ENCODE measurements at places on chromosomes 12 and 14.

GRCh38 chr12:113246478-113247122 lies 25.3 kb downstream of the TPCN1 start:
- DNase-seq = no peak

DNA sequence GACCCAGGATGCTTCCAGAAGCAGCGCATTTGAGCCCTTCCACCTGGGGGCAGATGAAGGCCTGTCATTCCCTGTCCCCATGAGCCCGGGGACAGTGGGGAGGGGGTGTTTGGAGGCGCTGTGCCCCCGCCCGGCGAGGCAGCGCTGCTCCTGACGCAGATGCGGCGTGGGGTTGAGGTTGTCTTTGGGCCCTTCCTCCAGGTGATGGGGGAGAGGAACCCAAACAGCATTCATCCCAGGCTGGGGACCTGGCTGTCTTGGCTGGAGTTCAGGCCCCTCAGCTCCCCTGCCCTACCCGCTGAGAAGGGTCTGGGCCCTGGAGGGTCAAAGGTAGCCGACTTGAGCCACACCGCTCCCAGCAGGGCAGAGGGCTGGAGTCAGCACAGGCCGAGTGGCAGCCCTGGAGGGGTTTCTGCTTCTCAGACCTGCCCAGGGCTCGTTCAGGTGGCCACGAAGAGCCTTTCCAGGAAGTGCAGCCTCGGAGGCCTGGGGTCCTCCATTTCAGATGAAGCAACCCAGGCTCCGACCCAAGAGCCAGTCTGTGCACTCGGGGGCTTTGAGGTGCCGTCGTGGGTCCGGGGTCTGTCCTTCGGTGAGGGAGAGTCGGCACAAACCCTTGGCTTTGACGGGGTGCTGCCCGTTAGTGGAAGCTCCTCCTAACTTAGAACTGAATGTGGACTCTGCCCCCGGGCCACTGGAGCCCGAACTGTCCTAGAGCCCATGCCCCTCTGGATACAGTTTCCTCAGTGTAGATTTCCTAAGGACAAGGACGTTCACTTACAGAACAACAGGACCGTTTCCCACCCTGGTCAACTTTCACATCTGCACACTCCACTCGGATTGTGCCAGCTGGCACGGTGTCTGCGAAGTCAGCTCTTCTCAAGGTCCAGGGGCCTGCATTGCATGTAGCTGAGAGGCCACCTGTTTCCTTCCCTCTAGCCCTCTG lies 16.1 kb downstream of the ACADS start:
- no peak for DNase-seq

- no peak for DNase-seq
Measured at GRCh38 chr14:31510222-31510621, 22.4 kb upstream of the GPR33 start.

- DNase-seq = no peak
Measured at GRCh38 chr12:31279390-31279924, 46.5 kb downstream of the SINHCAF start.

GRCh38 chr12:102977945-102978706 lies 20.7 kb downstream of the ASCL1 start:
- no peak for DNase-seq

- DNase-seq = no peak
Measured at GRCh38 chr12:87382959-87383566, 646.1 kb downstream of the C12orf50 start.

DNA sequence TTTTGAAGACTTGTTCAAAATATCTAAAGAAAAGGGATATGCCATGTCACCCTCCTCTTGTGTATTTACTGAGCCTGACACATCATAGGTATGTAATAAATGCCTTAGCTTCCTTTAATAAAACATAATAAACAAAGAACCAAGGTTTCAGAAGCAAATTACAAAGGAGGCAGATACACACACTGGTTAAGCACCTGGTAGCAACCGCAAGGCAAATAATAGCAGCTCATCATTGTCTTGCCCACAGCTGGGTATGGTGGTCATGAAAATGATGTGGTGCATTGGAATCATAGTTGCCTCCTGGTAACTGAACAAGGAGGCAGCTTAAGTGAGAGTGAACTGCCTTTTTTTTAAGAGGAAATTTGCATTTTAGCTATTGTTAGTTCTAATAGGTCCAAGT lies 39.0 kb downstream of the PAX9 start:
- no peak for DNase-seq

DNA sequence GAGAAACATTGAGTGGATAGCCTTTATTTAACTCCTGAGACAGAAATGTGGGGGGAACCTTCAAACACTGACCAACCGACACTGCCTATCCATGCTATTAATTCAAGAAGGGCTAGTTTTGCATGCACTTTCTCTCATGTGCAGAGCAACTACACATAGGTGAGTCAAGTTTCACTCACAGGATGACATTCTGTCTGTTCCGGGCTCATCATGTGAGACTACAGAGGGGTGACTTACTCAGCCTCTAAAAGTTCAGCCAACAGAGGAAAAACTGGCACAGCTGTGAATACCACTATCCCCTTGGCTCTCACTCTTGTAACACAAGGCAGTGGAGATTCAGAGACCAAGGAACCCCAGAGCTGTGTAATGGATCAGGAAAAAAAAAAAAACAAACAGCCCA lies 13.3 kb downstream of the BEST3 start:
- no peak for DNase-seq

DNA sequence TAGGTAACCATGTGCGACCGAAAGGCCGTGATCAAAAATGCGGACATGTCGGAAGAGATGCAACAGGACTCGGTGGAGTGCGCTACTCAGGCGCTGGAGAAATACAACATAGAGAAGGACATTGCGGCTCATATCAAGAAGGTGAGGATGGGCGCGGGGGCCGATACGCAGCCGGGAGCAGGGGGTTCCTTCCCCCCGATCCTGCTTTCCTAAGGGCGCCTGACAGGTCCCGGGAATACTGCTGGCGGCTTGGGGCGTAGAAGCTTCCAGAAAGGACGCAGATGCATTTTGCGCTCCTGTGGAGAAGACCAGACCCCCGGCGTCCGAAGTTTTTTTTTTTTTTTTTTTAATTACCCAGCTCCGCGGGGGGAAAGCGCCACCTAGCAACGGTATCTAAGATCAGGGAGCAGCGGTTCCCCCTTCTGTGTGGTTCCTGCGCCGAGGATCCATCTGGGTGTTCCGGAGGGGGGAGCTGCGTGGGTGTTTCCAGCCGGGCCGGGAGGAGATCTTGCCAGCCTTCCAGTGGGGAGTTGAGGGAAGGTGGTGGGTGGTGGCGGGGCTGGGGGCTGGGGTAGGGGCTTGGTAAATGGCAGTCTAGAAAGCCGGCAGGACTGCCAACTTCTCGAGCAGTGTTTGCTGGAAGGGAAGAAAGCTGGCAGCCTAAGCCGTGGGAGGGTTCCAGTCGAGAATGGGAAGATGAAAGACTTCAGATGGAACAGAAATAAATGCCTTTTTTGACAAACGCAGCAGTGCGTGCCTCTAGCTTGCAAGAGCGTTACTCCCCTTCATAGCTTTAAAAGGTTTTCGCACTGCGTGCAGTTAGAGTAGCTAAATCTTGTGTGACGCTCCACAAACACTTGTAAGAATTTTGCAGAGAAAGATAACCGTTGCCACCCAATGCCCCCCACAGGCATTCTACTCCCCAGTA lies 764 bp downstream of the DYNLL1 start:
- DNase-seq = peak; percentile 33

- peak; percentile 41 for DNase-seq
Measured at GRCh38 chr14:23056956-23057756, at the start of gene CDH24. Gene CDH24, minus strand, starts transcription at chr14:23057520. Its CDS starts 1,787 bp downstream, at chr14:23055733.

DNA sequence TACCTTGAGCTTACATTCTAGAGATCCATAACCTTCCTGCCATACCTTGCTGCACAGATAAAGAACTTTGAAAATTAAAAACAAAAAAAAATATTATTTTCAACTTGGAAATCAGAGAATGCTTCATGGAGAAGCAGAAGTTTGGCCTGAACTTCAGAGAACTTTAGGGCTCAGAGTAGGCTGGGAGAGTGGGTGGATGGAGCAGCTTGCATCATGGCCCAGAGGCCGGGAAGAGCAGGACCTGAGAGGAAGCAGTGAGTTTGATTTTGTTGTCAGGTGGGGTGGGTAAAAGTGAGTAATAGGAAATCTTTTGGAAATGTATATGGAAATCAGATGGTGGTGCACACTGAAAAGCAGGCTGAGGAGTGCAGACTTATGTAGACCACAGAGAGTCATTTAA lies 228.5 kb upstream of the KRR1 start:
- DNase-seq = no peak

GRCh38 chr12:15928346-15928745 lies 17.2 kb downstream of the DERA start:
- DNase-seq = no peak

- DNase-seq = no peak
Measured at GRCh38 chr12:26721800-26722199, 111.2 kb downstream of the ITPR2 start.

GRCh38 chr12:6285063-6285477 lies 25.4 kb upstream of the PLEKHG6 start:
- DNase-seq = peak; percentile 42

GRCh38 chr12:125685915-125686314 lies 620.7 kb downstream of the AACS start:
- no peak for DNase-seq

GRCh38 chr12:114166362-114166761 lies 200.2 kb upstream of the RBM19 start:
- no peak for DNase-seq

- DNase-seq = no peak
Measured at GRCh38 chr14:31788340-31788739, 227.1 kb downstream of the NUBPL start.

- no peak for DNase-seq
Measured at GRCh38 chr14:23346693-23347405, 5.8 kb downstream of the SLC22A17 start.

DNA sequence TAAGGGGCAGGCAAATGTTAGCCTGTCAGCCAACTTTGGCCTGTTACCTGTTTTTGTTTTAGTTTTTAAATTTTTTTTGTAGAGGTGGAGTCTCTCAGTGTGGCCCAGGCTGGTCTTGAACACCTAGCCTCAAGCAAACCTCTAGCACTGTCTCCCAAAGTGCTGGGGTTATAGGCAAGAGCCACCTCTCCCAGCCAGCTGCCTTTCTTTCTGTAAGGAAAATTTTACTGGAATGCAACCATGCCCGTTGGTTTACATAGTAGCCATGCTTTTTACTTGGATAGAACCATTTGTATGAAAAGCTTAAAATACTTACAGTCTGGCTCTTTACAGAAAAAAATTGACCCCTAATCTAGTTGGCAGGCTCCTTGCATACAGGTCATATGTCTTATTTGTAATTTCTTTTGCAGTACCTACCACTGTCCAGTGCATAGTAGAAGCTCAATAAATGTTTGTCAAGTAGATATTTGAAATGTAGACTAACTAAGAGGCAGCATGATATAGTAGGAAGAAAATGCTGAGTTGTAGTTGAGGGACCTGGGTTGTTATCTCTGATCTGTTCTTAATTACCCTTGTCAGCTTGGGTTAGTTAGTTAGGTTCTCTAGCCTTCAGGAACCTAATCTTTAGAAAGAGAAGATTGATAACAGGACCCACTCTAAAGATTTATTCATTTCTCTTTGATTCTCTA lies 4.7 kb downstream of the MDM2 start:
- no peak for DNase-seq

DNA sequence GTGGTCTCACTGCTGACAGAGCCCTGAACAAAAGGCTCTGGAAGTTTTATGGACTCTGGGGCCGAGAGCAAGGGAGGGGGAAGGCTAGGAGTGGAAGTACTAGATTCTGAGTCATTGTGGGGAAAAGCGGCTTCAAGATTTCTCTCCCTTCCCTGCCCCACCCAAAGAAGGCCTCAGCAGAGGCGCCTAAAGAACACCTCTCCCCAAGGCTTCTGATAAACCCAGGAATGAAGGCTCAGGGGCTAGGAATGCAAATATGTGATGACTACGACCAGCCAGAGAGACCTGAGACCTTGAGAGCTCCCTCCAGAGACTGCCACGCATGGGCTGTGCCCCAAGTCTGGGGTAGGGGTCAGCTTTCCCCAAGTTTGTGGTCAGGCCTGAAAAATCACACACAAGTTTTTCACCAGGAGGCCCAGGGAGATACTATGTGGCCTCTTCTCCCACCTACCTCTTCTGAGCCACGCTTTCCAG lies 130.7 kb upstream of the HIF1A start:
- DNase-seq = no peak

GRCh38 chr12:109463756-109464155 lies 13.3 kb downstream of the KCTD10 start:
- DNase-seq = no peak

DNA sequence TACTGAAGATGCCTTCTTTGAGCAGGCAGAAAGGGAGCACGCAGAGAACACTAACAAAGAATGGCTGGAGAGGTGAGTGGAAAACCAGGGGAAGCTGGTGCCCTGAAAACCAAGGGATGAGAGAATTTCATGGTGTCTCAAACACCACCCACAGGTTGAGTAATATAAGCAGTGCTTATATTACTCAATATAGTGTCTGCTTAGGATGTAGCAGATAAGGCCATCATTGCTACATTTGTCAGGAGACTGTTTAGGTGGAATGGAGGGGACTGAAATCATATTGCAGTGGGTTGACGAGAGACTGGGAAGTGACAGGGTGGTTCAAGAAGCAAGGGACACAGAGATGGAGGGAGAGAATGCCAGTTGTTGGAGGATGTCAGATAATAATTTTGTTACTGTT lies 20.6 kb downstream of the PKP2 start:
- DNase-seq = no peak

DNA sequence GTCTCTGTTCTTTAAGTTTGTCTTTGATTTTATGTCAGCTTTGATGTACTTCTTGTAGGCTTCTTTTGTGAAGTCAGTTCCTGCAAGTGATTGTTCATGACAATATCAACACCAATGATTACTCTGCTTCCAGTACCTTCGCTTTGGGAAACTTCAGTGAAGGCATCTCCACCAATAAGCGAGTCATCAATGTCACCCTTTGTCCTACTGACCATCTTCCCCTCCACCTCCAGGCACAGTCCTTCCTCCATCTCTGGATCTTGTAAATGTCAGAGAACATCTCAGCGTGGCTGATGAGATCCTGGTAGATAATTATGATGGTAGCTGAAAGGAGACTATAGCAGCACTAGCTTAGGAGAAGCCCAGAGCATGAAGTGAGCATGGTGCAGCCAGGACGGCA lies 40.4 kb upstream of the A2M start:
- no peak for DNase-seq

GRCh38 chr12:125386652-125387051 lies 321.4 kb downstream of the AACS start:
- no peak for DNase-seq

DNA sequence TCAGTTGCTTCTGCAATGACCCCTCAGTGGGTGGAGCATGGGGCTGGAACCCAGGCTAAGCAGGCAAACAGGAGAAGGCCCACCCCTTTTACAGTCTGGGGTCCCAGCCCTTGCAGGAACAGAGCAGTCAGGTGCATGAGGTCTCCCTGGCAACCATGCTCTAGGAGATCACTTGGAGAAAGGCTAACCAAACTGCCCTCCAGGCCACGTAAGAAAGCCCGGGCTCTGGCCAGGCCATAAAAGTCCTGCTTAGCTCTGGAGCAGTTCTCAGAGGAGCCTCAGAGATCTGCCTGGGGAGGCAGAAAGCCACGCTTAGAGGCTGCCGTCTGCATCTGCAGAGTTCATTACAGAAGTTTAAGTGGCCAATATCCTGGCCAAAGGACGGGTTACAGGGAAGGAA lies 15.0 kb upstream of the TC2N start:
- no peak for DNase-seq
